ENCODE measurements at places on chromosomes 1 and 21. TPM values are rescaled to one million over a fixed set of nuclear protein-coding genes. Genes with fewer than 3 reads are reported as not detected.

The PKP1 gene
- total RNA-seq: 3.7 TPM

The KRTAP8-1 gene
- total RNA-seq: not detected

The SYT14 gene
- under 0.01 TPM for total RNA-seq

The ADORA3 gene
- total RNA-seq: 0.52 TPM

The ADCY10 gene
- total RNA-seq: under 0.01 TPM

Measured in skeletal muscle tissue (tissue), 5 donors.